ENCODE measurements at places on chromosomes 16 and 17.
A peak's percentile ranks its signal among the peaks of the same experiment; 100 is the strongest.

DNA sequence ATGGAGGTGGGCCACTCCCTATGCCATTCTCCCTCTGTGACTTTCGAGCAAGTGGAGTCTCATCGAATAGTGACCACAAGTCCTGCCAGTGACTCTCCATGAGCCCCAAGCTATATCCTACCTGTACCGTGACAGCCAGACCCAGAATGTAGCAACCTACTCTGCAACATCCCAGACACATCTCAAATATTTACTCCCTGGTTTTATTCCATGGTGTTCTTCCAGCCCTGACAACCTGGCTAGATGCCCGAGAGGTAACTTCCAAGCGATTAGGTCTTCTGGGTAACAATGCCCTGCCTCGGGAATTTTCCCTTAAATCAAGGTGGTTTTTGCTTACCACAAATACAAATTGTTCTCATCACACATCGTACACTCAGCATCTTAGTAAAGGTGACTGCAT lies 211.7 kb downstream of the ZFHX3 start:
- H3K36me3 ChIP-seq = no peaks in the 10 kb centered on the region
- H3K27me3 ChIP-seq = no peaks in the 10 kb centered on the region
- no peak for DNase-seq
- H3K4me1 ChIP-seq = no peaks in the 10 kb centered on the region
- H3K27ac ChIP-seq = no peak overlapping the region

GRCh38 chr17:78819402-78819801 lies 21.2 kb downstream of the USP36 start:
- no peak overlapping the region for H3K4me3 ChIP-seq
- peak overlapping the region; percentile 90 for H3K27ac ChIP-seq
- DNase-seq = no peak
- H3K4me1 ChIP-seq = peaks cover 42% of the 10 kb centered on the region
- H3K27me3 ChIP-seq = no peaks in the 10 kb centered on the region
- H3K36me3 ChIP-seq = no peaks in the 10 kb centered on the region

DNA sequence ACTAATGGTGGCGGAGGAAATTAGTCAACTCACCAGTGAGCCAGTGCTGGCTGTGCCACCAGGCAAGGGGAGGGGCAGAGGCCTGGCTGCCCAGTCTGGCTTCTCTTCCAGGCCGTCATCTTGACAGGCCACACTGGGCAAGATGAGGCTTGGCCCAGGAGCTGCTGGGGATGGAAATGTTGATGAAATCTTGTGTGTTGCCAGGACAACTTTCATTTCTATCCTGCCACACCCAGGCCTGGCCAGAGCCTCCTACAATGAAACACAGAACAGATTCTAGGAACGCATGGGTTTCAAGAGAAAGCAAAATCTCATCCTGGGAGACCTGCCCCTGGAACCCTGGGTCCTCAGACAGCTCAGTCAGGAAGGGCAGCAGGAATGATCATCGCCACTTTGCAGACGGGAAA lies 9.3 kb downstream of the HEXIM2 start:
- peaks cover 25% of the 10 kb centered on the region for H3K4me1 ChIP-seq
- DNase-seq = no peak
- H3K36me3 ChIP-seq = no peaks in the 10 kb centered on the region
- no peaks in the 10 kb centered on the region for H3K27me3 ChIP-seq
- no peak overlapping the region for H3K4me3 ChIP-seq

- H3K27me3 ChIP-seq = no peaks in the 10 kb centered on the region
- no peaks in the 10 kb centered on the region for H3K36me3 ChIP-seq
- H3K4me3 ChIP-seq = no peak overlapping the region
- no peak for DNase-seq
- no peaks in the 10 kb centered on the region for H3K4me1 ChIP-seq
These were observed 23.8 kb downstream of the LDHD start for GRCh38 chr16:75092777-75093176.

DNA sequence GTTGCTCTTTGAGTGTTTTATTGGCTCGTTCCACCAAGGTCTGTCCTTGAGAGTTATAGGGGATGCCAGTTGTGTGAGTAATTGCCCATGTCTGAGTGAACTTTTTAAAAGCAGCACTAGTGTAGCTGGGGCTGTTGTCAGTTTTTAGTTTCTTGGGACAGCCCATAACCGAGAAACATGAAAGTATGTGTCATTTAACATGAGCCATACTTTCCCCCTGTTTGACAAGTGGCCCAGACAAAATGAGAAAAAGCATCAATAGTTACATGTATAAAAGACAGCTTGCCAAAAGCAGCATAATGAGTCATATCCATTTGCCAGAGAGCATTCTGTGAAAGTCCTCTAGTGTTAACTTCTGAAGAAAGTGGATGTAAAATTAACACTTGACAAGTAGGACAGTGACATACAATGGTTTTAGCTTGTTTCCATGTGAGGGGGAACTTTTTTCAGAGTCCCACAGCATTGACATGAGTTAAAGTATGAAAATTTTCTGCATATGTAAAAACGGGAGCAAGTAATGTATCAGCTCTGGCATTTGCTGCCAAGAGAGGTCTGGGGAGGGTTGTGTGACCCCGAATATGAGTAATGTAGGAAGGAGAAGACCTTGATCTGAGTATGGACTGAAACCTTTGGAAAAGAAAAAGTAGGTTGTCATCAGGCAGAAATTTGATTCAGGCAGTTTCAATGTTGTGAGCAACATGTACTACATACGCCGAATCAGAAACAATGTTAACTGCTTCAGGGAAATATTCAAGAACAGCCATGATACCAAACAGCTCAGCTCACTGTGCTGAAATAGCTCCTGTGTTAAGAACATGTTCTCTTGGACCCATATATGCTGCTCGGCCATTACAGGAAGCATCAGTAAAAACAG lies 56.8 kb upstream of the ARL4D start:
- H3K27ac ChIP-seq = no peak overlapping the region
- no peaks in the 10 kb centered on the region for H3K4me1 ChIP-seq
- H3K27me3 ChIP-seq = no peaks in the 10 kb centered on the region
- H3K4me3 ChIP-seq = no peak overlapping the region
- H3K36me3 ChIP-seq = no peaks in the 10 kb centered on the region

- no peak for DNase-seq
- H3K4me3 ChIP-seq = no peak overlapping the region
- H3K36me3 ChIP-seq = no peaks in the 10 kb centered on the region
- no peaks in the 10 kb centered on the region for H3K27me3 ChIP-seq
These were observed 132.7 kb upstream of the HSBP1 start for GRCh38 chr16:83674931-83675535.

DNA sequence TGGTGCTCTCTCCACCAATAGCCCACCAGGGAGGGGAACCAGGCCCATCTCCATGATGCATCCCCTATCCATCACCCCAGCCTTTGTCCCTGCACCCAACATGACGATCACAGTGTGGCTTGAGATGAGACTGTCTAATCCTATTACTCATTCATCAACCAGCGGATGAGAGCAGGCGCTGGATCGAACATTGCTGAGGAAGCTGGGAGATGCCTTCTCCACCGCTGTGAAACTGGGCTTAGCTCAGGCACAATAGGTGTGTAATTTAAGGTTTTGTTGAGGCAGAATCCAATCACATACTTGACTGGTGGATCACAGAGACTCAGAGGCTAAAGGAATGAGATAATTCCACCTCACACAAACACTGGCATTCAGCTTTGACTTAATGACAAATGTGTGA lies 64.6 kb upstream of the IRX3 start:
- no peaks in the 10 kb centered on the region for H3K4me1 ChIP-seq
- no peaks in the 10 kb centered on the region for H3K36me3 ChIP-seq
- no peak overlapping the region for H3K27ac ChIP-seq
- no peaks in the 10 kb centered on the region for H3K27me3 ChIP-seq
- DNase-seq = no peak

GRCh38 chr16:35599429-35600160 lies 2140.2 kb downstream of the TP53TG3F start:
- H3K27me3 ChIP-seq = no peaks in the 10 kb centered on the region
- H3K4me1 ChIP-seq = no peaks in the 10 kb centered on the region
- H3K4me3 ChIP-seq = no peak overlapping the region

DNA sequence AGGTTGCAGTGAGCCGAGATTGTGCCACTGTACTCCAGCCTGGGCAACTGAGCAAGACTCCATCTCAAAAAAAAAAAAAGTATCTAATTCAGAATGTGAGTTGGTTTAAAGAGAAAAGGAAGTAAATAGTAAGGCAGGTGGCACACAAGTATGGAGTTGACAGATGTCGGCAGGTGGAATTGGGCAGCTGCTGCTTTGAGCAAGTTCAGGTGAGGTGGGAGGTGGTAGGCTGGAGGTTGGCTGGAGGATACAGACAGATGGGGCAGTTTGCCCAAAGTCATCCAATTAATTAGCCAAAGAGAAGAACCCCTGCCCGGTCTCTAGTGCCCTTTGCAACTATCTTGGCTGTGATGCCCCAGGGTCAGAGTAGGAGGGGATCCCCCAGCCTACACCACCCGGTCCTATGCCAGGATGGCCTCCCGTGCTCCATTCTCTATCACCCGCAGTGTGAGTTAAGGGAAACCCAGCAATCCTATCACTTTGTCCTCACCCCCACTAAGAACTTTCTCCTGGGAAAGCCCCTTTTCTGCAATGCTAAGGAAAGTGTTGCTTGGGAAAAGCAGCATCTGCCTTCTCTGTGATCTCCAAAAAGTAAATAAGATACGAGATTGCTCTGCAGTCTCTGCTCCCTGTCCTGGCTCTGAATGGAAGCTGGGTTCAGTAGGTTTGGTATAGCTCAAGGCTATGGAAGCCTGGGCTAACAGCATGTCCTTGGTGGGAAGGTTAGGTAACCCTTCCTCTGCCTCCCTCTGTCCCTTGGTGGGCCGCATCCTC lies 32.2 kb downstream of the SLC12A3 start:
- no peak for DNase-seq
- H3K36me3 ChIP-seq = no peaks in the 10 kb centered on the region
- peaks cover 3% of the 10 kb centered on the region for H3K4me1 ChIP-seq
- no peak overlapping the region for H3K27ac ChIP-seq

- peaks cover 27% of the 10 kb centered on the region for H3K27me3 ChIP-seq
- H3K4me3 ChIP-seq = no peak overlapping the region
- no peak overlapping the region for H3K27ac ChIP-seq
- no peak for DNase-seq
These were observed 272 bp downstream of the CCL2 start for GRCh38 chr17:34255381-34255732.

- H3K4me3 ChIP-seq = no peak overlapping the region
These were observed 18.3 kb downstream of the DCAF7 start for GRCh38 chr17:63568563-63568962.

DNA sequence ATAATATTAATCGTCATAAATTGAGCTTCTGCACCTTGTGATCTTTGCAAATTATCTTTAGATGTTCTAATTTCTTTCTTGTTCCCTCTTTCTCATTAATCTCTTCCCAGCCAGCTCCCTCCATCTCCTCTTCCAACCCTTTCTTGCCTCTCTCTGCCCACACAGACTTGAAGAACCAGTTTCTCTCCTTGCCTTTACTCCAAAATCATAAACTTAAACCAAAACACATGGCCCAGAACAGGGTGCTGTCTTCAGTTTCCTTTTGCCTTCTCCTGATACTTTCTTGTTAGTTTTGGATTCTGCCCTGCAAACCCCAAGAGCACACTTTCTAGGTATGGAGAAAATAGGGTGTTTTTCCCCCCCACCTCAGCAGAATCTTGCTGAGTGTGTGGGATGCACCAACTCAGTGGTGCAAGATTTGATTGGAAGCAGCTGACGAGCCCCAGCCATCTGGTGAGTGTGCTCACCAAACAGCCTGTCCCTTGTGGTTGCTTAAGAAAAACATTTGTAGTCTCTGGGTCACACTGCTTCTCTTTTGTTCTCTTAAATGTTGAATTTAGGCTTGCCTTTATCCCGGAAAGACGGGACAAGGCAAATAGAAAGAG lies 175.8 kb upstream of the MAF start:
- no peaks in the 10 kb centered on the region for H3K4me1 ChIP-seq
- no peaks in the 10 kb centered on the region for H3K27me3 ChIP-seq

DNA sequence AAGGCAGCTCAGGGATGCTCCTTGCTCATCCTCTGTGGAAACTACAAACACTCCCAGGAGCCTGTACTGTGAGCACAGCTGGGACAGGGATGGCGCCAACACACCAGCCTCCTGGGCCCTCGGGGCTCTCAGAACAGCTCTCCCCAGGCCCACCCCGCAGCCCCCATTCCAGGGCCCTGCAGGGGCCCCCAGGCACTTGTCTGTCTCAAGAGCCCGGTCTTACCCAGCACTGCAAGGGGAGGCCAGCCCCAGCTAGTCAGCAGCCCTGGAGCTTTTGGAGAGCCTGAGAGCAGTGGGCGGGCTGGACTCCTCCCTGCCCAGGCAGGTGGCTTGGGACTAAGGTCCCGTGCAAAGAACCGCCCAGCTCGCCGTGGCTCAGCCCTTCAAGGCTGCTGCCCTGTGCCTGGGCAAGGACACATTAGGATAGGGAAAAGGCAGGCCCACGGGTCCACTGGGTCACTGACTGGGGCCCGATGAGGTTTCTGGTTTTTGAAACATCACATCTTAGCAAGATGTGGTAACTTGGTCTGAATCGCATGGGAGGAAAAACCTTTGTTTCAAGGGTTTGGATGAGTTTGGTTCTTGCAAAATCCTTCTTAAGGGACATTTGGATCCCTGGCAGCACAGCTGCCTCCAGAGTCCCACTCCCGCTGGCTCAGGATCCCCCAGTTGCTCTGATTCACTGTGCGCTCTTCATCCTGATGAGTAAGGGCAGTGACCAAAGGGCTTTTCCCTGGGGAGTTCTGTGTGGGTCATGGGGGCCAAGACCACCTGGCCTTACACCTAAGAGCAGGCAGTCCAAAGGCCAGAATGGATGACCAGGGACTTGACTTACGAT lies 2.8 kb downstream of the DNASE1L2 start:
- no peak overlapping the region for H3K27ac ChIP-seq
- H3K36me3 ChIP-seq = peaks cover 10% of the 10 kb centered on the region
- H3K4me1 ChIP-seq = peaks cover 2% of the 10 kb centered on the region
- no peak for DNase-seq

DNA sequence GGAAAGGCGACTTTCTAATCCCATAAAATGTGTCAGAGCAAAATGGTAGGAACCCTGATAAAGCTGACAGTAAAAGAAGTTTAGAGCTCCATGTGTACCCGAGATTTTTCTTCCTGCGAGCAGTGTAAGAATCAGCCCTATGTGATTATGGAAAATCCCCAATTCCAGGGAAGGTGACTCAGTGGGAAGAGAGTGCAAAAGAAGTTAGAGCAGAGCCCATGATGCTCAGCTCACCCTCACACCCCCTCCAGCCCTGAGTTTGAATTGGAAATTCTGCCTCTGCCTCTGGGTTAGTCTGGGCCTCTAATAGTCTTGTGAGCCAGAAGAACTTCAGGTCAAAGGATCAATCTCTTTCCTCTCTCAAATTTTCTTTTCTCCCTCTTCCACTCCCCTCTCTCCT lies 12.5 kb downstream of the C17orf78 start:
- H3K4me1 ChIP-seq = no peaks in the 10 kb centered on the region
- no peaks in the 10 kb centered on the region for H3K27me3 ChIP-seq
- H3K27ac ChIP-seq = no peak overlapping the region

GRCh38 chr16:58019866-58020538 lies 5.6 kb upstream of the MMP15 start:
- peaks cover under 1% of the 10 kb centered on the region for H3K4me1 ChIP-seq
- peak overlapping the region; percentile 28 for H3K27ac ChIP-seq
- DNase-seq = no peak

- peak overlapping the region; percentile 86 for H3K27ac ChIP-seq
- no peak for DNase-seq
- H3K27me3 ChIP-seq = no peaks in the 10 kb centered on the region
- H3K36me3 ChIP-seq = peaks cover 13% of the 10 kb centered on the region
- H3K4me3 ChIP-seq = peak overlapping the region; percentile 29
These were observed 2.1 kb downstream of the TRAF4 start for GRCh38 chr17:28745786-28746411.

- DNase-seq = no peak
- no peak overlapping the region for H3K4me3 ChIP-seq
- no peaks in the 10 kb centered on the region for H3K4me1 ChIP-seq
- no peaks in the 10 kb centered on the region for H3K27me3 ChIP-seq
- H3K27ac ChIP-seq = no peak overlapping the region
These were observed 272.4 kb upstream of the CDH11 start for GRCh38 chr16:65394281-65394680.
